ENCODE measurements at places on chromosomes 2 and 18.
A peak's percentile ranks its signal among the peaks of the same experiment; 100 is the strongest.

GRCh38 chr2:98801286-98801685, 70.4 kb upstream of the MGAT4A start:
- DNase-seq: no peak

DNA sequence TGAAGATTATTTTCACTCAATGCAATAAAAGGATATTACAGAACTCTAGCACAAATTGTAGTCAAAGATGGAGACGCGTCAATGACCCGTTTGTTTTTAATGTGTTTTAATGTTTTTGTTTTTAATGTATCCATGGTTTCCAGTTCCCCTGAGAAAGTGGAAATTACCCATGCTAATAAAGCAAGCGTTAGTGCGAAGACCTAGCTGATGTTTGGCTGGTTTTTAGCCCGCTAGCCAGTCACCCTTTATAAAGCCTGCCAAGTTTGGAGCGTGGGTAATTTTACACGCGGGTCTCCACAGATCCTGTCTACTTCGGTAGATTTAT, 430 bp upstream of the CHMP1B start:
- peak; percentile 26 for DNase-seq

DNA sequence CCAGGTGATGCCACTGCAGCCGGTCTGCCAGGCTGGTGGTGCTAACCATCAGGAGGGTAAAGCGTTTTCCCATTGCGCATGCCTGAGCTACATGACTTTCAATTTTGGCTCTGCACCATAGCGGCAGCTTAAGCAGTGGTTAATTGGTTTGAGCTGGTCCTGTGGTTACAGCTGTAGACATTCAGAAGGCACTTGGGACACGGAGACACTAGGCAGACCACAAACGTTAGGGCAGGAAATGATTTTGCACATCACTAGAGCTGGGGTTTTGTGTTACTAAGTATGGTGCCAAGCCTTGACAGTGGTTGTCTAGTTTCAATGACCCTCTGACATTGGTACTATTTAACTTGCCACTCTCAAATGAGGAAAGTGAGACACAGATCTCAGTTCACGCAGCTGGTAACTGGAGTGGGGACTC, 28.9 kb upstream of the CNOT11 start:
- DNase-seq: no peak

GRCh38 chr2:169823996-169824372, 721 bp downstream of the METTL5 start:
- no peak for DNase-seq

DNA sequence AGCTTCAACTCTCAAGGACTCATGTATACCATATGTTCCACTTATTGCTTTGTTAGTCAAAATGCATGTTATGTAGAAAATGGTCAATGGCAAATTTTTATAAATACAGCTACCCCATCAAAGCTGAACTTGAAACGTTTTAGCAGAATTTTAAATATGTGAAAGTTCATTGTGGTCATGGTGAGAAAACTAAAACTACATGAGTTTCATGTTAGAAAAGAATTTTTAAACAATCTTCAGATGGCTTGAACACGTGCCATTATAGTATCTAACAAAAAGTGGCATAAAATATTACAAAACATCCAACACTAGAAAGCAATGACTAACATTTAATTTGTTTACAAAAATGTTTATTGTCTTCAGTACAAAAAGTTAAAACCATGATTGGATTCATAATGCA, 246.0 kb upstream of the KCNJ3 start:
- no peak for DNase-seq

DNA sequence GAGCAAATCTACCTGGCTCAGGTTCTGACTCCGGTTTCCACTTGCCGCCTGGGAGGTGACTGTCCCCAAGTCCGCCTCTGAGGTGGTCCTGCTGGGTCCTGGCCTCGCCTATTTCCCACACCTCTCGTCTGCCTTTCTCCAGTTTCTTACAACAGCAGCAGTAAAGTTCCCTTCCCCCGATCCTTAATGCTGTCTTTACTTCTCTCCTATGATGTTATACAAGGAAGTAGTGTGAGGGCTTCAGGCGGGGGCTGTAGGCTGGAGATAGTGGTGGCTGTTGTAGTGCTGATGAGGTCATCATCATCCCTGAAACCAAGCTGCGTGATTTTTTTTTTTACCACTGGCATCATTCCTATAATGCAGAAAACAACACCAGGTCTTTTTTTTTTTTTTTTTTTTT, 18.9 kb downstream of the TGIF1 start:
- DNase-seq: no peak

GRCh38 chr2:69453475-69454129, 16.4 kb upstream of the NFU1 start:
- no peak for DNase-seq

DNA sequence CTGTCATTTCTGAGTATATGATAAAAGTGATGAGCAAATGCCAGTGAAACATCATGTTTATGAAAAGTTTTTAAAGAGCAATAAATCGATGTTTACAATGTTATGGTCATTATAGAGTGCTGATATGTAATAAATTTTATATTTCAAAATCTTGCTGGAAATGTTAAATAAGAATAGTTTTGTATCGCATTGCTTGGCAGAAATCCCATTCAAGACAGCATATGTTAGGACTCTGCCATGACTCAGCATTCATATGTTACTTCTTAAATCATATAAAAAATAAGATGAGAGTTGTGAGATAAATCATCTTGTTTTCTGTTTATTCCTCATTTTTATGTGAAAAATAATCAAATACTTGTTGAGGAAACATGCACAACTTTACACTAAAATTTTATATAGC, 949.9 kb upstream of the NRXN1 start:
- DNase-seq: no peak

- DNase-seq: no peak
Measured at GRCh38 chr2:24961903-24962302, 9.9 kb downstream of the DNAJC27 start.

DNA sequence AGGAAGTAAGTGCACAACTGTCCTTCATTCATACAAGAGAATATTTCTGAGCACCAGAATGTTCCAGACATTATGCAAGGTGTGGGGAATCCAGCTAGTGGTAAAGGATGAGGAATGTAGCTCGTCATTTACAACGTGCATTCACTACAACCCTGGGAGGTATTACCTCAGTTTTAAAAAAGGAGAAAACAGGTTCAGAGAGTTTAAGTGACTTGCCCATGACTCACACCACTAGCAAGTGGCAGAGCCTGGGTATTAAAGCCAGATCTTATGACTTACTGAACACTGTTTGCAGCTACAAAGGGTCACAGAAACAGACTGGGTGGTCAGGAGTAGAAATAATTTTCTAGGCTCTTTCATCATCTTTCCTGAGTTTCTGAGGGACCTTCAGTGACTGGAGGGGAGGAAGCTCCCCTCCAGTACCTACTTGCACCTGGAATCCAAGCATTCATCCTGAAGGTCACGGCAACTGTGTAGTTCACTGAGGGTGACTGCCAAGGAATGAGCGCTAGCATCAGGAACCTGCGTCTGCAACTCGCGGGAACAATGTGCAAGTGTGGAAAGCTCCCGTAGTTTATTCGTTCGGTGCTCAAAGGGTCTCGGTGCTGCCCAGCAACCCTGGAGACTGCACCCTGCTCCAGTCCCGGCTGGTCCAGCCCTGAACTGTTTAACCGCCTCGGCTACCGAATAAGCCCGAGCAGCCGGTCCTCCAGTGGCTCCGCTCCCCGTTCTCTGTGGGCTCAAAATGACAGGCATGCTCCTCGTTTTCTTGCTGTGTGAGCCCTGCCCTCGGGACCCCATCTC, 647 bp downstream of the CCDC121 start:
- DNase-seq: no peak

- DNase-seq: no peak
Measured at GRCh38 chr2:238501311-238501710, 74.6 kb downstream of the ASB1 start.

GRCh38 chr2:221589696-221590095, 17.6 kb upstream of the EPHA4 start:
- no peak for DNase-seq

DNA sequence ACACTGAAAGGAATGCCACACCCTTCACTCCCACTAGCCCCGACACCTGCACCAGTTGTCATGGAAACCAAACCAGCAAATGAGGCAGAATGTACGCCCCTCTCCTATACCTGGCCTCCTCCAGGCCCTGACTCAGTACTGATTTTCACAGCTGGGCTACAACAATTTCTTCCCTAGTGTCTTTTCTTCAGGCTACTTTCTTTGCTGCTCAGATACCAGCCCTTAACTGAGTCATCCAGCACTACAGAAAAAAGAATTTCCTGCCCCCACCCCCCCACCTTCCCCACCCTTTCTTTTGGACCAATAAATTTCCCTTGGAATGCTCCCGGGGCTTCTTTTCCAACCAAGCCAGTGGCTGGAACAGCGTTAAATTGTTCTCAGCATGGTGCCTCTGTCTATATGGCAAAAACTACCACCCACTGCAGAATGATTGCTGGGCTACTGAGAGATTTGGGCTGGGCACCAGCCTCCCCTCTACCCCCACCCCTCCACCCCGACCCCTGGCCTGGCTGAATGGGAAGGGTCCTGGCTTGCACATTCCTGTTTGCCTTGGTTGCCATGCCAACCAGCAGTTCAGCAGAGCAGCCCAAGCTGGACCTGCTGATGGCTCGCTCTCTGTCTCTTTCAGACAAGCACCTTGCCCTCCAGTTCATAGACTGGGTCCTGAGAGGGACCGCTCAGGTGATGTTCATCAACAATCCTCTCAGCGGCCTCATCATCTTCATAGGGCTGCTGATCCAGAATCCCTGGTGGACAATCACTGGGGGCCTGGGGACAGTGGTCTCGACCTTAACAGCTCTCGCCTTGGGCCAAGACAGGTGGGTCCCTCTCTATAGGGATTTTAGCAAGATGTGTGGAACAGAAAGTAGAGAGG, 11.3 kb downstream of the SLC14A2 start:
- DNase-seq: no peak

GRCh38 chr2:26954135-26954534, 16.3 kb upstream of the MAPRE3 start:
- DNase-seq: no peak

- DNase-seq: no peak
Measured at GRCh38 chr2:111984213-111984604, 70.9 kb upstream of the TMEM87B start.

DNA sequence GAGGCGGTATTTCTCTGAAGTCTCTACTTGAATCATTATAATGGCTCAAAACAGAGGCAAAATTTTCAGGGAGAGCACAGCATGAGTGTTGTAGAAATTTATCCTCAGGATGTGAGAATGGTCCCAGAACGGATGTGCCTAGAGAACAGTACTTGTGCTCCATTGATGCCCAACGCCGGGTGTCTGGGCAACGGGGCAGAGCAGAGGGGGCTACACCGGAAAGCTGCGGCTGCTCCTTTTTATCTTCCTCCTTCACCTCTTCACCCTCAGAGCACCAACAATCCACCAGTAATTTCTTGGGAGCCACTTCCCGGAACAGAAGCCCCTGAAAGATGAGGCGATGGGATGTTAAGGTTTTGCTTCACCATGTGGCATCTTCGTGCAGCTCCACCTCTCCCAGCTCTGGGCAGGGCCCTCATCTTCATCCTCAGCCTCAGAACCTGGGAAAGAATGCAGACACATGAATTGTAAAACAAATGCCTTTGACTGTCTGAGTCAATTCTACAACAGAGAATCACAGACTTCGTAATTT, 71.5 kb downstream of the PTGR3 start:
- no peak for DNase-seq

GRCh38 chr2:60499651-60500265, 53.7 kb downstream of the BCL11A start:
- no peak for DNase-seq

DNA sequence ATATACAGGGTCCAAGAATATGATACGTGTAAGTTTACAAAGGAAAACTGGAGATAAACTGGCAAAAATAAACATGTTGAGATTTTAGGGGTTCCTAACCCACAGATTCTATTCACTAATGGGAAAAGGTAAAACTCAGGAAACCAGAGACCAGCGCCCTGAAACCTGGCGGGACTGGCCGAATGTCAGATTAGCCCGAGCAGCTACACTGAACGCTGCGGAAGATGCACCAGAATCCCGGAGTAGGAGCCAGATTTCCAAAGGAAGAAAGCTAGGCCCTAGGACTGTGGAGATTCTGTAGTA, 679 bp upstream of the WDR75 start:
- no peak for DNase-seq

GRCh38 chr18:45282101-45282812, 333.0 kb upstream of the SLC14A2 start:
- no peak for DNase-seq

DNA sequence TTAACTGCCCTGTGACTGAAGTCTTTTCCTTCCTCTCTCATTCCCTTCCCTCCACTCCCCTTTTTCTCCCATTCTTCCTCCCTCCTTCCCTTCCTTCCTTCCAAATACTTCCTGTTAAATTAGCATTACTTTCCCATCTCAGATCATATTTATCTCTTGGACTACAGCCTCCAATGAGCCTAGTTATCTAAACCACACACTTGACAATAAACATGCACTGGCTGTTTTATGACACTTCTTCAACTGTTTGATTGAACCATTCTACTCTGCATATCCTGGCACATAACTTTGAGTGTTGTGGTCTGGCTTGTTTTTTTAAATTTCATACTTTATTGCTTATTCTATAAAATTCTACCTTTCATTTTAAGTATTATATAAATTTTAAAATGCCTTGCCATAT, 1860.8 kb upstream of the LRRTM1 start:
- DNase-seq: no peak

DNA sequence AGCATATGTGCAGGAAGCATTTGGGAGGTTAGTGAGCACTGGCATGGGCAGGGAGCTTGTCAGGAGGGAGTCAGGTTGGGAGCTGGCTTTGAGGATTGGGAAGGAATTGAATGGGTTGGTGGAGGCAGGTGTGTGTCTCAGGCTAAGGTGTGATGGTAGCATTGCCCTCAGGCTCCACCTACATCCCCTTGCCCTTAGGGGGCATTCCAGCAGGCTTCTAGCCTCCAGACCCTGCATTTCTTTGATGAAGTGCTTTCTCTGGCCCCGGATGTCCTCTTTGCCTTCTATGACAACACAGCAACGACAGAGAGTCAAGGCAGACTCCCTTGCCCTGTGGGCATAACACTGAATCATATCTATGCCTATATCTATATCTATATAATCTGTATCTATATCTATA, 13.5 kb downstream of the RHBDD1 start:
- DNase-seq: no peak

GRCh38 chr2:11930211-11930761, 183.9 kb downstream of the LPIN1 start:
- no peak for DNase-seq

GRCh38 chr2:137179542-137179941, 414.2 kb downstream of the THSD7B start:
- DNase-seq: no peak

DNA sequence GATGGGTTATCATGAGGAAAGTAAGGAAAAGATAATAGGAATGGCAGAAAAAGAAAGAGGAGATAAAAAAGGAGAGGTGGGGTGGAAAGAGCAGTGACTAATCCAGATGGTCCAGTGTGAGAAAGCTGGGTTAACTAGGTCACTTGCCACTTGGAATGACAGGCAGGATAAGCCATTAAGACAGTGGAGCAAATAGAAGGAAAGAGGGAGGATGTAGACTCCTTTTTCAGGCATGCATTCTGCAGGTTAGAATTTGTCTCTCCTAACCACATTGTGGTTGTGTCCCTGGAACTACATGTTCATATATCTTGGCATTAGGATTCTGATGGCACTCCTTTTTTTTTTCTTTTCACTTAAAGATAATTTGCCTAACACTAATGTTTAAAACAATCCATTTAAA, 13.4 kb upstream of the NEMP2 start:
- DNase-seq: no peak
